ENCODE measurements at places on chromosomes 1 and 21.
A peak's percentile ranks its signal among the peaks of the same experiment; 100 is the strongest.

DNA sequence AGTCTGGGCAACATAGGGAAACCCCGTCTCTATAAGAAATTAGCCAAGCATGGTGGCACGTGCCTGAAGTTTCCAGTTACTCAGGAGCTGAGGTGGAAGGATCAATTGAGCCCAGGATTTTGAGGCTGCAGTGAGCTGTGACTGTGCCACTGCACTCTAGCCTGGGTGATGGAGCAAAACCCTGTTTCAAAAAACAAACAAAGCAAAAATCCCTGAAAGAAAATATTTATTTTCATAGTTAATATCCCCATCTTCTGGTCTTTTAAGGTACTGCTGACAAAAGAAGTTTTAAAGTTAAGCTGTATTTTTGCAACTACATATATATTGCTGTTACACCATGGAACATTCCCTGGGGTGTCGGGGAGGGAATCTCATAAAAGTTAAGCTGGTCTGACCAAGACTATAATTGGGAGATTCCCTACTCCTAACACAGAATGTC lies 26.0 kb downstream of the VAMP4 start:
- DNase-seq = no peak

DNA sequence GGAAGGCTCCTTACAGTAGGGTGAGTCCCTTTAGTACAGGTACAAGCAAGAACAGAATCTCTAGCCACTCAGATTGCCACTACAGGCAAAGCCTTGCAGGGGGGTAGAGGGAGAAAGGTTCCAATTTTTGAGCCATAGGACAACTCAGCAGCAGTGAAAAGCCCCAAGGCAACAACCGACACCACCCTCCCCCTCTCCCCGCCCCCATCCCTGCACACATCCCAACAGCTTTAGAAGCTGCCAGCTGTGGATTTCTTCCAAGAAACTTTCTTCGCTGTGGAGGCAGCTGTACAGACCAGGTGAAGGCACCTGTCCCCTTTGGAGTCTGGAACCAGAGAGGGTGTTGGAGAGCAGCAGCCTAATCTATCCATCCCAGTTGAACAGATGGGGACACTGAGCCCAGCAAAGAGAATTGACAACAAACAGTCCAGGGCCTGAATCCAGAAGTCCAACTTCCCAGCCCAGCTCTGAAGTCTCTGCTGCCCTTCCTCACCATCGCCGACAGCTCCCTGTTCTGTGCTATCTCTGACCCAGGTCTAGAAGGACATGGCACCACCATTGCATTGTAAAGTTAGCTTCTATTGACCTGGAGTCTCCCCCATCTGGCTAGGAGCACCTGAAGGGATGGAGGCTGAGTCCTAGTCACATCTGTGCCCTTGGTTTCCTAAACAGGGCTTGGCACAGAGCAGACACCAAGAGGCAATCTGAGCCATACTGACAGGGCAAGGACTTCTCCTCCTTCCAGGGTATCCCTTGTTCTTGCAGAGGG lies 2.2 kb downstream of the TENT5B start:
- DNase-seq = no peak

- DNase-seq = peak; percentile 68
Measured at GRCh38 chr1:180228648-180229482, 1.2 kb upstream of the LHX4 start.

GRCh38 chr1:53769780-53770179 lies 30.8 kb upstream of the GLIS1 start:
- DNase-seq = no peak

DNA sequence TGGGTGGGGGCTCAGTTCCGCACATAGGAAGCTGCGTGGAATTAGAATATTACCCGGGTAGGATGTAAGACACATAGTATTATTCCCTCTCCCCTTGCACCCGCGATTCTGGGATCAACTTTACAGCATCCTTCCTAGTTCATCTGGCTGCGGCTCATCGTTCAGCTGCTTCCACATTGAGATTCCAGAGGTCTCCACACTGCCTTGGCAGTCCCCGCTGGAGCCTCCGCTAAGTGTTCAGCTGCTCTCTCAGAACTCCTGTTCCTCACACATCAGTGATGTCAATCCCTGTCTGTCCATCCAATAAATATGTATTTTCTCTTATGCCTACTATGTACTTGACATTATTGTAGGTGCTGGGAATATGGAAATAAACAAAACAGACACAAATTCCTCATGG lies 135.6 kb upstream of the SYT6 start:
- no peak for DNase-seq

GRCh38 chr1:30911059-30911954 lies 2.7 kb upstream of the SDC3 start:
- peak; percentile 89 for DNase-seq

DNA sequence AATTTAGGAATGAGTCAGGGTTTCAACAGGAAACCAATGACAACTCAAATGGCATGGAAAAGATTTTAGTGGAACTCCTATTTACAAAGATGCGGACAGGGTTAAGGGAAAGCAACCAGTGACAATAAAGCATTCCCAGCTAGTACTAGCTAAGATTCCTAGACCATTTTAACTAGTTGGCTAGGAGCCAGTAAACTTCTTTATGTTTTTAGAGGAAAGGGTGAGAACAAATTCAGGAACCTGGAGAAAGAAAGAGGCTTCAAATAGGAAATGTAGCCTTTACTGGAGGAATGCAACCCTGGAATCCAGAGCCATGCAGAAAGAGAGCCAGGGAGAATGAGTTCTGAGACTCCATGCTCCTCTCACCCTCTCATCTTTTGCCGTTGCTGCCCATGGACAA lies 416.6 kb downstream of the KCTD3 start:
- no peak for DNase-seq
